ENCODE measurements at places on chromosomes 5 and 9. TPM values are rescaled to one million over a fixed set of nuclear protein-coding genes. Genes with fewer than 3 reads are reported as not detected.
A peak's percentile ranks its signal among the peaks of the same experiment; 100 is the strongest.

STPG3 gene
- not detected for total RNA-seq

TAF11L10 gene
- not detected for total RNA-seq

SH3RF2 gene
- total RNA-seq, result 0.66 TPM

LECT2 gene
- not detected for total RNA-seq

SNCAIP gene
- total RNA-seq, result 2.4 TPM

TPD52L3 gene
- not detected for total RNA-seq

DNA sequence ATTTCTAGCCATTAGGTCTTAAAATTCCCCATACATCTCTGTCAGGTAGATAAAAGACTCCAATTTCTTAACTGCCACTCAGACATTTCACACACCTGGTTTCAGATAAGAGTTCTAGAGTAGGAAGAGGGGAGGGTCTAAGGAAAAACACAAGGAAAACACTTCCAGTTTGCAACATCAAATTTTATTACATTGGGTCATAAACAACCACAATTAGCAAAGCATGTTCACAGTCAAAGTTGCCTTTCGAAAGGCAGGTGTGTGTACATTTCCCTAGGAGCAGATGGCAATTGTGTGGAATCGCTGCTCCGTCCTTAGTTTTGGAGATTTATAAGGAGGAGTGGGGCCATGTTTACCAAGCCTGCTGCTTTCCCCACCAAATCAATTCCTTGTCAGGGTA lies 120.8 kb downstream of the DMRT2 start:
- no peaks in the 10 kb centered on the region for H3K36me3 ChIP-seq
- no peaks in the 10 kb centered on the region for H3K4me1 ChIP-seq
- H3K27ac ChIP-seq, result no peak overlapping the region
- no peaks in the 10 kb centered on the region for H3K27me3 ChIP-seq
- no peak for DNase-seq

DNA sequence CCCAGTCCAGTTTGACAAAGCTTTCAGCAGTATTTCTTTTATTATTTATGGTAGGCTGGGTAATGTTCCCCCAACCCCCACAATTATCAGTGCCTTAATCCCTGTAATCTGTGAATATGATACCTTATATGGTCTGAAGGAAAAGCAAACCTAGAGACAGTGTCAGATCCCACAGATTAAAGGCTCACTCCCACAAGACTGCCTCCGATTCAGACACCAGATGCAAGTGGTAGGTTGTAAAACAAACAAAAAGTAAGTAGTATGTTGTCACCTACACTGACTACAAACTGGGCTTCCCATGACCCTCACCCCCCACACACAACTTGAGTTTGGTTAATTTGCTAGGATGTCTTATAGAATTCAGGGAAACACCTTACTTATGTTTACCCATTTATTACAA lies 201.2 kb downstream of the NSG2 start:
- no peak overlapping the region for H3K27ac ChIP-seq
- H3K4me1 ChIP-seq, result no peaks in the 10 kb centered on the region
- no peak for DNase-seq
- no peak overlapping the region for H3K4me3 ChIP-seq
- no peaks in the 10 kb centered on the region for H3K27me3 ChIP-seq

DNA sequence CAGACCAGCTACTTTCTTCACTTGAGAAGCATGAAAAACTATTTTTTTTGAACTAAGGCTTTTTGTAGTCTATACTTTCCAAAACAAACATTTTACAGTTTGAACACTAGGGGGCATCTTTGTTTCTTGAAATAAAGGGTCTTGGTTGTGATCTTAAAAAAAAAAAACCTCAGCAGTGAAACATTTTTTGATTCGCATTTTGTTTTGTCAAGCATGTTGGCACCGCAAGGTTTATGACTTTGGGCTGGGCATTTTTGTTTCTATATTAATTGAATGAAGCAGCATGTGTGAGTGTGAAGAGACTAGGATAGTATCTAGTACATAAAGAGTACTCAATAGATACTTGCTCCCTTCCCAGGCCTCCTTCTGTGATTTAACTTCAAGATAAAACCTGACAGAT lies 31.6 kb upstream of the ACOT12 start:
- H3K27me3 ChIP-seq, result no peaks in the 10 kb centered on the region
- no peaks in the 10 kb centered on the region for H3K36me3 ChIP-seq

DNA sequence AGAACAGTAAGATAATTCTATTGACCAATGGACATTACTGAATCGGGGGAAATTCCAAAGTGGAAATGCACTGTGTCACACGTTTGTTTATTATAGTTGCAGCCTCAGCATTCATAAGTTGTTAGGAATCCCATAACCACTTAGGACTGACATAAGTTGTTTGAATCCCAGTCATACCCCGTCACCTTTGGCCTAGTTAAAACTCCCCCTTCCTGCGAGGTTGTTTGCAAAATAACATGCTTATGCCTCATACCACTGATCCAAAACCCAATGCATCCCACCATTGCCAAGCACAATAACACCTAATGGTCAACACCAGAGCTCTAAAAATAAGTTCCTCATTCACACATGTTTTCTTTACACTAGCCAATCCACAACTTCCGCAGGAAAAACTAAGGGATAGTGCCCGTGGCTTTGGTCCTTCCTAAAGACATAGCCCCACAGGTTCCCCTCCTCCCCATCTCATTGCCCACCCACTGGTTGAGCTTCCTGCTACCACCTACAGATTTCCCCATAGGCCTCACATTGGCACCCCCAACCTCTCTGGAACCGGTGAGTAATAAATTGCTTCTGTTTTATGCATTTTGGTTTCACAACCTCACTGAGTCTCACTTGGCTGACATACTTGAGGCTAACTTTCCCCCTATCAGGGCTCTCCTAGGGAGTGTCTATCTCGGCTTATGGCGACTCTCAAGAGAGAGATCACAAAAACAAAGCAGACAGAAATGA lies 42.3 kb upstream of the MUSK start:
- H3K4me3 ChIP-seq, result no peak overlapping the region
- H3K4me1 ChIP-seq, result peaks cover 9% of the 10 kb centered on the region
- DNase-seq, result no peak
- no peak overlapping the region for H3K27ac ChIP-seq
- no peaks in the 10 kb centered on the region for H3K36me3 ChIP-seq

GRCh38 chr5:6904860-6905259 lies 191.6 kb downstream of the TENT4A start:
- H3K4me1 ChIP-seq, result no peaks in the 10 kb centered on the region
- H3K4me3 ChIP-seq, result no peak overlapping the region
- no peaks in the 10 kb centered on the region for H3K36me3 ChIP-seq
- no peaks in the 10 kb centered on the region for H3K27me3 ChIP-seq

DNA sequence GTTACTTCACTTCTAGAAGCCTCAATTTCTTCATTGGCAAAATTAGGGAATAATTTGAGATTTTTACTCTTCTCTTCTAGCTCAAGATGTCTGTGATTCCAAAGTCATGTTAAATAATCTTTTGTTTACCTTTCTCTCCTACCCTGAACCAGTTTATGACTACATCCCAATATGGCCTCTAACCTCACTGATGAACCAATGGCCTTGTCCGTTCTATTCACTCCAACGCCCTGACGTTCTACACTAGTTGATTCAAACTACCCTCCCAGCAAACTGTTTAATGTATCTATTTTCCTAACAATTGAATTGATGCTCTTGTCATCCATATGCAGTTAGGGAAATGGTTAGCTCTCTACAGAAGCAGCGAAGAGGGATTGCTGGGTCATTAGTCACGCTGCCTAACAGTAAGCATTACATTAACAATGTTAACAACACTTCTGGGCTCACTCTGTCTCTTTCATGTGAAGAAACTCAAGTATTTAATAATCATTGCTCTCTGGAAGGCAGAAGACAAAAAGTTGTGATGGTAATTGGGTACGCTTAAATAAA lies 38.0 kb downstream of the RAPGEF1 start:
- H3K27me3 ChIP-seq, result no peaks in the 10 kb centered on the region
- no peak overlapping the region for H3K4me3 ChIP-seq
- no peaks in the 10 kb centered on the region for H3K4me1 ChIP-seq
- H3K36me3 ChIP-seq, result no peaks in the 10 kb centered on the region
- peak overlapping the region; percentile 60 for H3K27ac ChIP-seq
- no peak for DNase-seq

DNA sequence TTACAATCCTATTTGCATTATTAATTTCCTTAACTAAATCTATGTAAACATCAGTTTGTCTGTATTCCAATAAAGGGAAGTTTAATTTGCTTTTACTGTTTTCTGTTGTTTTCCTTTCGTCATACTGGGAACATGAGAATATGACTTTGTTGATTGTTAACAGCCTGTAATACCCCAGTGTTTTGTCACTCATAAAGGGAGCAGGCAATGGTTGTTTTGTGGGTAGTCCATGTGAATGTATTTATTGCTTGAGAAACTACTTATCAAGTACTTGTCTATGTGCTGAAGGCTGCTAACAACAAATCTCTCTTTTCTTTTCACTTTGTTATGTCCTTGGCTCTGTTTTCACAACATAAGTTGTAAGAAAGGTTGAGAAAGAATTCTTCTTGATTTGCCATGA lies 1070.2 kb upstream of the ACO1 start:
- no peaks in the 10 kb centered on the region for H3K36me3 ChIP-seq
- no peak for DNase-seq
- H3K27ac ChIP-seq, result no peak overlapping the region
- no peak overlapping the region for H3K4me3 ChIP-seq
- H3K27me3 ChIP-seq, result no peaks in the 10 kb centered on the region
- H3K4me1 ChIP-seq, result no peaks in the 10 kb centered on the region

GRCh38 chr5:60649288-60649917 lies 50.6 kb downstream of the DEPDC1B start:
- H3K36me3 ChIP-seq, result no peaks in the 10 kb centered on the region
- no peak overlapping the region for H3K4me3 ChIP-seq
- no peaks in the 10 kb centered on the region for H3K27me3 ChIP-seq
- no peak overlapping the region for H3K27ac ChIP-seq
- DNase-seq, result no peak

DNA sequence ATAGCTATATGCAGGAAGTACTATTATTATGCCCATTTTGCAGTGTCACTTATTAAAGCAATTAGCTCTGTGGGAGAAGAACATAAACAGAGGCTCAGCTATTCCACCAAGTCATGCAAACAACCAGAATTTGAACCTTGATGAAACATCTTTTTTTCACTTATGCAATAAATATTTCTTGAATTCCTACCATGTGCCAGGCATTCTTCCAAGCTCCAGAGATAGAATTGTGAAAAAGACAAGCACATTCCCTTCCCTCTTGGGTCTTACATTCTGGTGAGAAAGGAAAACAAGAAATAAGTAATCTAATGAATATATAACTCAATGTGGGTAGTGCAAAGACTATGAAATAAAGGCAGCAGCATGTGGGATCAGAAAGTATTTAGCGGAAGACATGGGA lies 32.1 kb upstream of the ADRB2 start:
- no peaks in the 10 kb centered on the region for H3K4me1 ChIP-seq
- no peaks in the 10 kb centered on the region for H3K27me3 ChIP-seq
- DNase-seq, result no peak
- no peaks in the 10 kb centered on the region for H3K36me3 ChIP-seq
- H3K4me3 ChIP-seq, result no peak overlapping the region

DNA sequence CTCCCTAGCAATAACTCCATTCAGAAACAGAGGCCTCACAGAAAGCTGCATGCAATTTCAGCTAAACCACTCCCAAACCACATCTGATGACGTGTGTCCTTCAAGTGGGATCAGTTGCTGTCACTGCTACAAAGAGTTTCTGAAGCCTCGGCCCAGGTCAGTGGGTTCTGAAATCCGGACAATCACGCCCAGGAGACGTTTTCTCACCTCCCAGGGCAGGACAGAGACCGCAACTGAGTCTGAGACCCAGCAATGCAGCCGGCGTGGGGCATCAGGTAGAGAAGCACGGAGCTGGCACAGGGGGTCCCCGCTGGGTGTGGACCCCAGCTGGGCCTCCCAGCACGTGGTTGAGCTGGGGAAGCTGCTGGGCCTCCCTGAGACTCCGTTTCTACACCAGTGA lies 2.6 kb upstream of the UBE2QL1 start:
- H3K4me1 ChIP-seq, result peaks cover 13% of the 10 kb centered on the region
- no peaks in the 10 kb centered on the region for H3K27me3 ChIP-seq
- H3K4me3 ChIP-seq, result no peak overlapping the region

- no peaks in the 10 kb centered on the region for H3K36me3 ChIP-seq
- H3K4me3 ChIP-seq, result no peak overlapping the region
- DNase-seq, result no peak
- H3K27ac ChIP-seq, result peak overlapping the region; percentile 79
Measured at GRCh38 chr9:6214903-6215302, 704 bp upstream of the IL33 start.
